ENCODE measurements at places on chromosomes 11 and 22.

DNA sequence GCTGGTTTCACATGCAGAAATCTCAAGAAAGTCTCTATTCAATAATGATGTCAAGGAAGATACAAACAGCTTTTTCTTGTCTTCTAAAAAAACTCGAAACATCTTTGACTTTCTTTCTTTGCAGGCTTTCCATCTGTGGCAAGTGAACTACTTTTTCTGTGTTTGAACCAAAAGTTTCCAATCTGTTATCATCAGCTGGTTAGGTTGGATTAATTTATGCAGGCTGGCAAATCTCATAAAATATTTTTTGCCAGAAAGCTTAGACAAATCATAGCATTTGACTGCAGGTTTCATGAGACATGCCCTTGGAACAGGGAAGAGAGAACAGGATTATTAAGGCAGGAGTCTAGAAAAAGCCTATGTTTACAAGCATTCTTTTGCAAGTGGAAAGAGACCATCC lies 86.1 kb upstream of the ARHGAP42 start:
- no peak for DNase-seq

DNA sequence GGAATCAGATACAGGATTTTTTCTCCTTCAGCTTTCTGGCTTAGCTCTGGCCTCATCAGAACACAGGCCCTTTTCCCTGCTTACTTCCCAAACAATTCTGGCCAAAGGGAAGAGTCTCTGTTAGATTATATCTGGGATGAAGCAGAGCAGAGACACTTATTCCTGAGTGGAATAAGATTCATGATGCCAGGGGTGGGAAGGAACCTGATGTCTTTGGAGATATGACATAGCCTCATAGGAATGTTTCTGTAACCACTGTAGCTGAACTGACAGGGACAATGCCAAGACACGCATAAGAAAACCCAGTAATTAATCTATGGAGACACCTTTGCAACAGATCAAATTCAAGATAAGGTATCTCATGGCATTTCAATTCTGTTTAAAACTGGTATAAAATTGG lies 177.1 kb upstream of the RAG2 start:
- DNase-seq, result no peak

GRCh38 chr11:68934666-68935065 lies 31.0 kb downstream of the IGHMBP2 start:
- DNase-seq, result no peak

GRCh38 chr22:46122511-46122971 lies 27.8 kb upstream of the PPARA start:
- no peak for DNase-seq

- no peak for DNase-seq
Observed at GRCh38 chr11:116519499-116519898, 253.3 kb downstream of the BUD13 start.

GRCh38 chr11:7606496-7606895 lies 66.8 kb downstream of the CYB5R2 start:
- DNase-seq, result no peak

- no peak for DNase-seq
Observed at GRCh38 chr11:111836162-111836561, 35.2 kb downstream of the ALG9 start.

DNA sequence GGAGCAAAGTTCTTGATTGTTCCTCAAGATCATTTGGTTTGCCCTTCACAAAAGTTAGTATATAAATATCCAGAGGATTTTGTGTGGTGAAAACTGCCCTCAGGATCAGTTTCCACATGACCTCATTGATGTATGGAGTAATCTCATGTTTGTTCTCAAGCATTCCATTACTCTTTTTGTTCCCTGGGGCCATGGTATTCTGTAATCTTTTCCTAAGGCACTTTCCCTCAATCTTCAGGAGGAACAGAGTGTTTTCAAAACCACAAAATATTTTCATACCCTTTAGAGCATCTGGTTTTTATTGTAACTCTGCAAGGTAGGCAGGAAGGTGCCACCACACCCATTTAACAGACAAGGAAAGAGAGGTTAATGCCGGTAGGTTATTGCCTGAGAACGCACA lies 99.6 kb downstream of the FAM181B start:
- no peak for DNase-seq

GRCh38 chr11:85751724-85752123 lies 59.2 kb downstream of the SYTL2 start:
- DNase-seq, result no peak

DNA sequence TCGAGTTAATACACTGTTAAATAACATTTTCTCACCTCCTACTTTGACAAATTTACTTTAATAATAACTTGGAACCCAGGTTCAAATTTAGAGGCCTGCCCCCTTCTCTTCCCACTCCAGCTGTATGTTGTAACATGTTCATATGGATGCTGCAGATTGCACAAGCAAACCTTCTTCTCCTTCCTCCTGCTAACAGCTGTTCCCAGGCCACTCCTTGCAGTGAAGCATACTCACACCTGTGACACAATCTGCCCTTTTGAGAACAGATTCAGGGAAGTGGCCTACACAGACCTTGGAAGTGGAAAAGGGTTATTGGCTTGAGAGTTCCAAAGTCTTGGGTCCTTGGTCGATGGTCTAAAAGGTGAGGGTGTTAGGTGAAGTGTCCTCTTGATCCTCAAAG lies 131.9 kb downstream of the TEAD1 start:
- DNase-seq, result no peak

DNA sequence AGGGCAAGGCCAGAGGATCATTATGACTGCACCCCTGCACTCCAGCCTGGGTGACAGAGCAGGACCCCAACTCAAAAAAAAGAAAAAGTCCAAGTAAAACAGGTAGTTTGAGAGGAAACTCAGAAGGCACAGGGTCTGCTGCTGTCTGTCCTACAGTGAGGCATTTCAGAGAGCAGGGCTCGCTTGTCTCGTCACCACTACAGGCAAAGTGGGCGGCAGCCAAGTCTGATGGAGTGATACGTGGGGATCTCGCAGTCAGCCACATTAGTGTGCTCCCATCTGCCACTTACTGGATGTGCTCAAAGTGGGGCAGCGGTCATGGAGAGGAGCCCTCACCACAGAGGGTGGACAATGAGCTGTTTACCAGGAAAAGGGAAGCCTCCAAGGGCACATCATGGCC lies 42.1 kb downstream of the PI4KA start:
- no peak for DNase-seq

- DNase-seq, result no peak
Observed at GRCh38 chr11:47241841-47242301, 6.7 kb downstream of the ACP2 start.

GRCh38 chr11:46912526-46913150 lies 5.7 kb downstream of the LRP4 start:
- DNase-seq, result no peak

- no peak for DNase-seq
Observed at GRCh38 chr11:114066046-114066648, 6.6 kb downstream of the ZBTB16 start.

DNA sequence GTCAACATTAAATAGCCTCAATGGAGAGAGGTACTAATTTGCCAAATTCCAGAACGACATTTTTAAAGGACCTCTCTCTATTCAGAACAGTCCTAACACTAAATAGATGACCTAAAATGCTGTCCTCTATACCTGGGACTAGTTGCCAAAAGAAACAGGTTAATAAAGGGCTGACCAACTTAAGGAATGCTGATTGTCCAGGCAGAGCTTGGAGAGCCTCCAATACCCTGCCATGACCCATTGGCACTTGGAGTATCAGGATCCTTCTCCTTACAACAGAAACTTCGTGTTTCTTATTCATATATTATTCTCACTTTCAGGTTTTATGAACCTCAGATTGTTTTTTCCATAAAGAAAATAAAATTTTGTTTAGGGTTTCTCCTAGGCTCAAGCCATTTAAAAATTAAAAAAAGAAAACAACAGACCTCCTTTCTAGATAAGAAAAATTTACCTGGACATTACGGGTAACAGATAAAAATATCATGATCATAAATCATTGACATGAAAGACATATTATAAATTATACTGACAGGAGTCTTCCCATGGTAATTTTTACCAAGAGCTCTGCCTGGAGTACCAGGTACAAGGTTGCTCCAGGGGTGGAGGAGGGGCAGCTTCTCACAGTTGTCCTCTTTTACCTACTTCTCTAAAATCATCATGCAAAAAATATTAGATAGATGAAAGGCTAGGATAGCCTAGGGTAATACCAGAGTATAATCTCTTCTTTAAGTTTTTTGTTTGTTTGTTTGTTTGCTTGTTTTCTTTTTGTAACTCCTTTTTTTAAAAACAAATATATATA lies 2.0 kb downstream of the LRRC4C start:
- no peak for DNase-seq

DNA sequence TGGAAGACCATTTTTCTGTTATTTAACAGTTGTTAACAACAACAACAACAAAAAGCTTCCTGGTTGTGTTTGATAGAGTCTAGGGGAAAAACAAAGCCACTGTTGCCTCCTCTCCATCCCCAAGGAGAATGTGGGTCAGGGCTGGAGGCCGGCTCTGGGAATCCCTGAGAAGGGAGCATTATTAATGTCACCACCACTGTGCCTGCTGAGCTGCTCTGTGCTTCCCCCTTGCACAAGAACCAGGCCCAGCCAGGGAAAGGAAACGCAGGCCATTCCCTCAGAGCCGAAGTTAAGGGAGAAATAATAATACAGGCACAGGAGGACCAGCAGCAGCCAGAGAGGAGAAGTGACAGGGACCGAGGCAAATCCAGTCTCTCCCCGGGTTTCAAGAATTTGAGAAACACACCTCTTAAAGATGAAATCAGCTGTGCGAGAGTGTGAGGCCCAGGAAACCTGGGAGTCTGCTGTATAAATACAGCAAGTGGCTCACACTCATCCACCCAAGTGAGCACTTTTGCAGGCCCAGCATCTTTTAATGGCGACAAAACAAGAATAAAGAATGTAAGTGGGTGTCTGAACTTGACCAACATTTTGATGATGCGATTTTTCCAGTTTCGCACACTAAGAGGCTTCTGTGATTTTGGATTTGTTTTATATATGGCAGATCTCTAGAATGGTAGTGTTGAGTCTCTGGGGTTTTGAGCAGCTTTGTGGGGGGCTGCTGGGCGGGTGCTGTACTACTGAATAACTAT lies 539.2 kb downstream of the NTM start:
- DNase-seq, result no peak

- peak; percentile 14 for DNase-seq
Observed at GRCh38 chr11:61793083-61793828, 545 bp downstream of the FEN1 start.

DNA sequence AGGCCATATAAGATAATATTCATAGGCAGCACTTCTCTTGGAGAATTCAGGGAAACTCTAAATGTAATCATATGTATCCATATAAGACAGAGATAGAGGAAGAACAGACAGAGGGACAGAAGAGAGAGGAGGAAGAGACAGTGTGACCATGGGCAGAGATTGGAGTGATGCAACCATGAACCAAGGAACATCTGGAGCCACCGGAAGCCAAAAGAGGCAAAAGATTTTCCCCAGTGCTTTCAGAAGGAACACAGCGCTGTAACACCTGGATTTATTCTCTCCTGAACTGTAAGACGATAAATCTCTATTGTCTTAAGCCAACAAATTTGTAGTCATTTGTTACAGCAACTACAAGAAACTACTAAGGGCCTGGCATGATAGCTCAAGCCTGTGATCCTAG lies 57.7 kb downstream of the GAB2 start:
- no peak for DNase-seq

DNA sequence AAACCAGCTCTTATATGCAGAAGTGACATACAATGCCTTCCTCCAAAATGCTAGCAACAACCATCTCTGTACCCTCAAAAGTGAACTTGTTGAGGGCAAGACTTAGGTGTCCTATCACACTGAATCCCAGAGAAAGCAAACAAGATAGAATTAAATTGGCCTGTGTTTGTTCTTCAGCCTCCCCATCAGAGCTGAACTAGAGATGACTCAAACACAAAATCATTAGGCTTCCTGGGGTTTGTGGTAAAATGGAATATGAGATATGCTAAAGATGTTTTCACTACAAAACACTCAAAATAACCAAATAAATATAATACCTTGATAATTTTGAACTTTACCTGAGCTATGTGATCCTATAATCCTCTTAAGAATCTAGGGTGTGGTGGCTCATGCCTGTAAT lies 31.6 kb downstream of the ZNF214 start:
- no peak for DNase-seq

DNA sequence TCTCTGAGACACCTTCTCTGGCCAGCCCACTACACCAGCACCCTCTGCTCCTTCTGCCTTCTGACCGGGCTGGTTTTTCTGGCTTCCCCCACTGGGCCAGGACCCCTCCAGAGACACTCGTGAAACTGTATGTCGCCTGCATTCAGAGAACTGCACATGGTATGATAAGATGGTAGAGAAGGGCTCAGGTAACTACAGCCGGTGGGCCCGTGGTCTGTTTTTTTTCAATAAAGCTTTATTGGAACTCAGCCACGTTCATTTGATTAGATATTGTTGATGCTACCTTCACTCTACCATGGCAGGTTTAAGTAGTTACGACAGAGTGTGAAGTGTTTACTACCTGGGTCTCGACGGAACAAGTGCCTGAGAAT lies 514.0 kb downstream of the TBC1D22A start:
- DNase-seq, result no peak

GRCh38 chr11:96294289-96294688 lies 48.7 kb downstream of the MAML2 start:
- DNase-seq, result no peak

DNA sequence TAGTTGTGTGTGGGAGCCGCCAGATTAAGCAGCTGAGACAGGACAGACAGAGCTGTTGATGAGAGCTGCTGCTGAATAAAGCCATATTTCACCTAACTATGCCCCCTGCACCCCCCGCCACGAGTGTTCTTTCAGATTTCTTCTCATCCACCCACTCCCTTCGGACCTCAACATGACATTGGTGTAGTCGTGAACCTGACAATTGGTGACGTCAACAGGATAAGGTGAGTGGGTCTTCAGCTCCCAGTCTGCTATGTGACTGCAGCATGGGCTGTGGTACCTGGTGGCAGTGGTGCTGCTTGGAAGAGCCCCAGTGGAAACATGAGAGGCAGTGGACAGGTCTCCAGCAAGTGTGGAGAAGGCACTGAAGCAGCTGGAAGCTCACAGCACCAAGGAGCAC lies 28.3 kb upstream of the KCNA4 start:
- DNase-seq, result no peak

DNA sequence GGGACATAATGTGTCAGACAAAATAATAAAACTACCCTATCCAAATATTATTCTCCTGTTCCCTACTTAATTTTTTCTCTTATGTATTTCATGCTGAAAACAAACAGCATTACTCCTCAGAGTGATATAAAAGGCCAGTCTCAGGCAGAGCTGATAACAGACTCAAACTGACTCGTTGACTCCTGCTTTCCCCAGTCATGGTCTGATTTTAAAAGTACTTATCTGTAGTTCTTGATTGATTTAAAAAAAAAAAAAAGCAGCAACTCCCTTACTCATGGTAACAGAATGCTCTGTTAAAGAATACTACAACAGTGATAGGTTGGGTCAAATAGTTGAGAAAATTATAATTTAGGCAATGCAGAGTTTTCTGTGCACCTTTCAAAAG lies 90.3 kb upstream of the BARX2 start:
- DNase-seq, result no peak

DNA sequence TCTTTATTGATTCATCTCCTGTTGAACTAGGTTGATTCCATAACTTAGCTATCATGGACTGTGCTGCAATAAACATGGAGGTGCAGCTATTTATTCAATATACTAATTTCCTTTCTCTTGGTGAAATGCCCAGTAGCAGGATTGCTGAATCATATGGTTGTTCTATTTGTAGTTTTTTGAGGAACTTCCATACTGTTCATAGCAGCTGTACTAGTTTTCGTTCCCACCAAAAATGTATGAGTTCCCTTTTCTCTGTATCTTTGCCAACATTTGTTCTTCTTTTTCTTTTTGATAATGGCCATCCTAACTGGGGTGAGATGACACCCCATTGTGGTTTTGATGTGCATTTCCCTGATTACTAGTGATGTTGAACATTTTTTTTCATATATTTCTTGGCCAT lies 87.2 kb upstream of the NAV2 start:
- DNase-seq, result no peak

- no peak for DNase-seq
Observed at GRCh38 chr11:88352139-88352538, 14.6 kb upstream of the CTSC start.
